Epithelial cell of esophagus (primary cell): ENCODE measurements at places on chromosomes 1 and 21.

GRCh38 chr1:34296059-34296458 is 119.4 kb downstream of the C1orf94 start:
- no peak for DNase-seq

DNA sequence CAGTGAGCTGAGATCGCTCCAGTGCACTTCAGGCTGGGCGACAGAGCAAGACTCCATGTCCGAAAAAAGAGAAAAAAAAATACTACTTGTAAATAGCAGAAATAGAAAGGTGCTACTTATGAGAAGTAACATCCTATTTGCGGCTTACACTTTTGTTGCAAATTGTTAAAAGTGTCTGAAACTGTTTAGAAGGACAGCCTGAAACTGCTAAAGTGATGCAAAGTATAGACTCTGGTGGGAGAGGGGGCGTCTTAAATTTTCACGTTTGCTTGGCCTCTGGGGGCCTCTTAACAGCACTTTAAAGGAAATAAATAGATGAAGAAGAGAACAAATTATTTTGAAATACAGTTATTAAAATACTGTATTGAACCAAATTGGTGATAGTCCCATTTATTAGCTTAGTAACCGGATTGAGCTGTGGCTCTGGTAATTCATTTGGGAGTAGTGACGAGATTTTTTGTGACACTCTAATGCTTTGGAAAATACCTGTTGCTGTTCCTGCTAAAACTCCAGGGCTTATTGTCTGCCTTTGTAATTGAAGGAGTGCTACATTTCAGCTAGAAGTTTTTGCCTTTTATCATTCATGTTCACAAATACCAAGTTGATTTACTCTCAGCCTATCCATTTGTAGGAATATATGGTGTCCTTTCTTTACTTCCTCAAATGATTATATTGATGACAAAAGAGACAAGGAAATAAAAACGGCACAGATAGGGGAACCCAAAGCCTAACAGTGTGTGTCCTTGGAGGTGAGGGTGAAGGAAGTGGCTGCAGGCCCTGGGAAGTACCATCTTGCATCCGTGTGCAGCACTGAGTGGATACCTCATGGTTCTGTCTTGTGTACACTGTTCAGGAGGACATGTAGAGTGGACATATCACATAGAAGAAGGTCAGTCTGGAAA is 6.2 kb downstream of the PKNOX1 start:
- DNase-seq: no peak

- no peak for DNase-seq
Observed at GRCh38 chr1:246803883-246804282, 79.7 kb downstream of the SCCPDH start.

GRCh38 chr1:234316937-234317336 is 56.3 kb upstream of the COA6 start:
- DNase-seq: no peak

- no peak for DNase-seq
Observed at GRCh38 chr1:204350857-204351573, 8.7 kb downstream of the PLEKHA6 start.

DNA sequence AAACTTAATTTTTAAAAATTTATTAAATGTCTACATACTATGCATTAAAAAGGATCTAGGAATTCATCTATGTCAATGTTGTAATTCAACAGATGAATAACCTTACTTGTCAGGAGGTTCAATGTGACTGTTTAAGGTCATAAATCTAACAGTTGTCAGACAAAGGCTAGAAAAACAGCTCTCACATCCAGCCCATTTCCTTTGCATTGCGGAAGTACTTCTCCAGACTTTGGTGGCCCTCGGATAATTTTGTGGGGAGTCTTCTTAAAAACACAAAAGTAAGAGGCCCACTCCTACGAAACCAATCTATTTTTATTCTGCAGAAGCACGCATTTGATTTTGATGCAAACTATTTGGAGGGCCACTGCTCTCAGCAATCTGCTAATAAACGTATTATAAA is 122.6 kb upstream of the CHRM3 start:
- DNase-seq: no peak

GRCh38 chr1:8965121-8965820 is 19.6 kb downstream of the CA6 start:
- DNase-seq: no peak

- no peak for DNase-seq
Observed at GRCh38 chr1:55916907-55917306, 662.5 kb downstream of the PLPP3 start.

DNA sequence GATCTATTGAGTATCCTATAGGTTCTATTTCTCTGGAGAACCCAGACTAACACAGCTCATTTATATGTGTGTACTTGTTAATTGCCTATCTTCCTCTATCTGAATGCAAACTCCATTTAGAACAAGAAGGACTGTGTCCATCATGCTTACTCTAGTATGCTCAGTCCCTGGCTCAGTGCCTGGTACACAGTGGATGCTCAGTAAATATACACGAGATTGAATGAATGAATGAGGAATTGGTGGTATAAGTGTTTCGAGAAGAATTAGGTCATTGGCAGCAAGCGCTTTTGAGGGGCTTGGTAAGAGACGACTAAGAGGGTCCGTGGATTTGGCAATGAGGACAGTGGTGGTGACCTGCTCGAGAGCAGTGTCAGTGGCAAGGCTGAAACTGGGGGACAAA is 112.5 kb downstream of the CSMD2 start:
- DNase-seq: no peak

DNA sequence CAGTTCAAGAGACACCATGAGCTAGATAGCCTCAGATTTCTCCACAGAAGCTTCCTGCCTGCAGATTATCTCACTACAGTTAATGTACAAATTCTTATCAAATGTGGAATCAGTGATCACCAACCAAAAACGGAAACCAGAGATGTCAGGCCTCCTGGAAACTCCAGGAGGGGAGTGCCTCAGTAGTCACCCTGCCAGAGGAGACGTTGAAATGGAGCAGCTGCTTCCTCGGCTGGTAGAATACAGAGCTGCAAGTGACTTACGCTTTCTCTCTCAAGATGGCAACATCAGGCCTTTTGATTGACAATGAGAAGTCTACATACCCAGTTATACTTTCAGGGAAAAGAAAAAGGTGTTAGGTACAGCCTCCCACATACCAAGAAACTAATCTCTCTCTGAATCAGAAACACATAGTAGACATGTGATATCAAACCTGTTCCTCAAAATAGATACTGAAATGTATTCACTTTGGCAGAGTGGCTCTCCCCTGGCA is 52.2 kb downstream of the ACP6 start:
- no peak for DNase-seq

DNA sequence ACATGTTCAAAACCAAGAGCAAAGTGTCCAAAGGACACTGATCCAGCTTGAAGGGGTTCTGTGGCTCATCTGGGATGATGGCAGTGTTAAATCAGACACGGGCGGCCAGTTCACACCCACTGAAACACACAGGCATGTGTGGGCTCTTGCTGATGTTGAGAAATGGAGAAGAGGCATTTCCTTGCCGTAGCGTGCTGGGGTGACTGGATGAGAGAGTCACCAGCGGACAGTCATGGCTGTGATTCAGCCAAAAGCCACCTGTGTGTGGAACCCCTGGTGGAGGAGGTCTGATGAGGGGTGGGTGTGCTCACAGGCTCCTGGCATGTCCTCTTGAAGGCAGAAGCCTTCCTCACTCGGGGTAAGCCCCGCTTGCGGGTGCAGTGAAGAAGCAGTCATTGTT is 7.2 kb downstream of the C1orf35 start:
- no peak for DNase-seq

- peak; percentile 97 for DNase-seq
Observed at GRCh38 chr1:42335050-42335808, at the start of gene FOXJ3. Gene FOXJ3 (minus strand): TSS chr1:42335235. CDS start chr1:42311093, 24,142 bp downstream.

- DNase-seq: no peak
Observed at GRCh38 chr21:33427051-33427450, 23.8 kb downstream of the IFNGR2 start.

- DNase-seq: peak; percentile 43
Observed at GRCh38 chr1:10867138-10867721, 70.8 kb upstream of the CASZ1 start.

GRCh38 chr1:161915051-161915503 is 108.6 kb downstream of the OLFML2B start:
- no peak for DNase-seq

GRCh38 chr21:42016364-42016985 is 6.3 kb upstream of the ZBTB21 start:
- no peak for DNase-seq

GRCh38 chr1:183859831-183860230 is 54.9 kb downstream of the RGL1 start:
- no peak for DNase-seq

DNA sequence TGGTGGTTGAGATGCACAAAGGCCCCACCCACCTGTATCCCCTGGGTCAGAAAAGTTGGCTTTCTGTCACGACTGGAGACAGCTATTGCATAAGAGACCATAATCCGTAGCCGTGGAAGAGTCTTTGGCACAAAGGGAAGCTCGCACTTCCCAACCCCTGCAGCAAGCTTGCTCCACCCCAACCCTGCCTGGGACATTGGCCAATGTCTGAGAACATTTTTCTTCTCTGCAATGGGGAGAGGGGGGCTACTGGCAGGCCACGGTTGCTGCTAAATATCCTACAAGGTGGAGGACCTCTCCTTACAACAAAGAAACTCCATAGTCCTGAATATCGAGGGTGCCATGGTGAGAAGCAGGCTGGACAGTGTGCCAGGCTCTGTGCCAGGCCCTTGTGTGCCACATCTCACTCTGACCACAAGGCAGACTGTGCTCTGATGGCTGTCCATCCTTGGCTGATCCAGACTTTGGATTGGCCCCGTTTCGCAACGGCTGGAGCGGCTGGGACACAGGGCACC is 104.1 kb downstream of the CSMD2 start:
- DNase-seq: no peak

DNA sequence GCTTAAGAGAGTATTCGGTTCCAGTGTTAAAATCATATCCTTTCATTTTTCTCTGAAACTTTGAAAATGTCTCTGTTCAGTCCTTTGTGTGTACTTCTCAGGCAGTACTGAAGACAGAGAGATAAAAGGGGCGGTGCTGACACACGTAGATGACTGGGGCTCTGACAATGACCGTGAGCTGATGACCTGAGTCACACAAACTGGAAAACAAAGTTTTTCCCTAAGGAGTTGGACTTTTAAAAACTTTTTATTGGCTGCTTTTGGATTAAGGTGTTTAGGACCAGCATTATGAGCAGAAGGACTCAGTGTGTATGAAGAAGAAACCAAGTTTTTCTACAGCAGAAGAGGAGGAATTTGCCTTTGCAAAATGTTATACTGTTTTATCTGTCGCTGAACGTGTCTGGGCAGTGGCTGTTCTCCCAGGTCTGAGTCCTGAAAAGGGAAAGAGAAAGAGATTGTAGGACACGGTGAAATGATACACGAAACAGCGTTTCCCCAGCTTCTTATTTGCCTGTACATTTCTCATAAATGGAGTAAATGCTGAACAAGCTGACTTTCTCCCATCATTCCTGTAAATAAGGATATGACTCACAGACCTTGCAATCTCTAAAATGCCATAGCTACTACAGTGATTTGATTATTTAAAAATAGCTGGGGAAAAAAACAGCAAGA is 51.5 kb downstream of the MAP3K7CL start:
- peak; percentile 84 for DNase-seq

- no peak for DNase-seq
Observed at GRCh38 chr1:156808186-156809030, 8.2 kb downstream of the SH2D2A start.

- no peak for DNase-seq
Observed at GRCh38 chr1:203422656-203423055, 53.0 kb upstream of the PRELP start.

DNA sequence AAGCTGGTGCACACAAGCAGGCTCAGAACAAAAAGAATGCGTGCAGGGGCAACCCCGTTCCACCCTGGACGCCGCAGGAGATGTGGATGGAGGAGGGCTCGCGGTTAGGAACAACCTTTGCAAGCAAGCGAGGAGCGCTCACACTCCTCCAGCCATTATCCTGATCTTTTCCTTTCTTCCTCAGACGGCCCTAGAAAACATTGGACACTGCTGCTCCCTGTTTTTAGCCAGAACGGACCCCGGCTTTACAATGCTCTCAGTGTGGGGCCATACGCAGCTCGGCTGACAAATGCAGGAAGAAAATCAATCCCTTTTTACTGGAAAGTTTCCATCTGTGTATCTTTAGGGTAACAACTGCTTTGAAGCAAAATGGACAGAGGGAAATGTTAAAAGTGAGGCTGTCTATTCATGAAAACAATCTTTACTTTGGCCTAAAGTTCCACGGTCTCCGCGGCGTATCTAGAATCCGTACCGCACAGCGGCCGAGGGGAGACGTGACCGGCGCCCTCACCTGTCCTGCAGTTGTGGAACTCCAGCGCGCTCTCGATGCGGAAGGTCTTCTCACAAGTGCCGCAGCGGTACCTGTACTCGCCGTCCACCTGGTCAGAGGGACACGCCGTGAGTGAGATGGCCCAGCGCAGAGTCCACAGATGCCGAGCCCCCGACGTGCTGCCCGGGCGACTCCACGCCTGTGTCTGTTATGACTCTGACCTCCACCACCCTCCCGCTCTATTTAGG is 44.0 kb downstream of the PRDM15 start:
- no peak for DNase-seq

- DNase-seq: no peak
Observed at GRCh38 chr1:164635059-164635802, 76.2 kb downstream of the PBX1 start.

- no peak for DNase-seq
Observed at GRCh38 chr1:14873677-14874076, 275.2 kb downstream of the KAZN start.

GRCh38 chr1:43065616-43066399 is 106.3 kb downstream of the EBNA1BP2 start:
- no peak for DNase-seq

- DNase-seq: no peak
Observed at GRCh38 chr21:40640266-40640789, 206.6 kb downstream of the DSCAM start.

- DNase-seq: peak; percentile 24
Observed at GRCh38 chr1:100767176-100767890, 47.8 kb downstream of the VCAM1 start.

DNA sequence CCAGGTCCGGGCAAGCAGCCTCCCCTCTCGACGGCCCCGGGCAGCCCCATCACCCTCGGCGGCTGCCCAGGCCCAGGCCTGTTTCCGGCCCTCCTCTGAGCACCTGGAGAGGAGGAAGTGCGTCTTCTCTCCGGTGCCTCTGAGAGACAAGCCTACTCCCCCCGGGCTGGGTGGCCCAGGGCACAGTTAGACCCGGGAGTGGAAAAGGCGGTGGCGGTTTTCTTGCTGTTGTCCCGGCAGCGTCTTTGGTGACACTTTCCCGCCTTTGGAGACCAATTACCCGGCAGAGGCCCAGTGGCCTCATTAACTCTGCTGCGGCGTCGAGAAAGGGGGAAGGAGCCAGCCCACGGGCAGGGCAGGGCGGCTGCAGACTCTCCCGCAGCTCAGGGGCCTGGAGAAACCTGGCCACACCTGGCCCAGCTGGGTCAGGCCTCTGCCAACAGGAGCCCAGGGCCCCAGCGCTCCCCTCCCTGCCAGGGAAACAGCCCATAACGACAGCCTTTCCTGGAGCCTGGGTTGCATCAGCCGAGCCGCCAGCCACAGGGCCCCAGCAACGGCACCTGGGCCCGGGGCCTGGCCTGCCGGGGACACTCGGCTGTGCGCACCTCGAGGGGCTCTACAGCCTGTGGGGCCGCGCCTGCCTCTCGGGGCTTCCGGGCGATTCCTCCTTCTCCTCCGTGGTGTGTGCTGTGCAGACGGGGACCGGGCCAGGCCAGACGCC is 28.4 kb upstream of the C1orf159 start:
- DNase-seq: peak; percentile 51
